Transverse colon (tissue), 4 donors: ENCODE measurements at places on chromosomes 7 and 10. TPM values are rescaled to one million over a fixed set of nuclear protein-coding genes. Genes with fewer than 3 reads are reported as not detected.

DNA sequence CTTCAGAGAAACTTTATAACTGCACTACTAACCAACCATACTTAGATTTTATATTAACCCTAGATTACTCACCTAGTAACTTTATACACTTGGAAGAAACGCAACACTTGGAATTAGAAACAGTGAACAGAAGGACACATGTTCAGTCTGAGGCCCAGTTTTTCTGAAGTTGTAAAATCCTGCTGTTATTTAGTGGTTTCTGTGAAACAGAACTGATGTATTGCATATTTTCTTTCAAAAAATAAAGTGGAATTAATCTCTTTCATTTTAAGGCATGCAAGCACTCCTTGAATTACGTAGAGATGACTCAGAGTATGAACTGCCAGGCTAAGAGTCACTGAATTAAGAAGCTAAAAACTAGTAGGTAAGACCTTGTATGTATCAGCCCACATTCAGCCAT lies 215.8 kb downstream of the SKAP2 start:
- DNase-seq: no peak

GRCh38 chr10:11344550-11344949 lies 266.9 kb downstream of the USP6NL start:
- no peak for DNase-seq

DNA sequence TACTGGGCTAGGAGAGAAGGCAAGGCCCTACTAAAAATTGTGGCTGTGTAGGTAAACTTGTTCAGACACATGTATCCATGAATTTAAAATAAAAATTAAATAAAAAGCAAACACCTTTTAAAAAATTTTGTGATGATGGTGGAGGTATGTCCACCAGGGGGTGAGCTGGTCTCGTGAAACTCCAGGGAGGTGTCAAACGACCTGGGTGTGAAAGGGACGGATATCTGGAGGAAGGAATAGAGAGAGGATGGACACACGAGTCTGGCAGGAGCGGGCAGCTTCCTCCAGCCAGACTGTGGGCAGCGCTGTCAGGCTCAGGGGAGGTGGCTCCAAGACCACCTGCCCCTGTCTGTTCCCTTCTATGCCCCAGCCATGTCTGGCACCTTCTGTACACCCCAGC lies 34.8 kb upstream of the DMBT1 start:
- DNase-seq: peak; percentile 60

DNA sequence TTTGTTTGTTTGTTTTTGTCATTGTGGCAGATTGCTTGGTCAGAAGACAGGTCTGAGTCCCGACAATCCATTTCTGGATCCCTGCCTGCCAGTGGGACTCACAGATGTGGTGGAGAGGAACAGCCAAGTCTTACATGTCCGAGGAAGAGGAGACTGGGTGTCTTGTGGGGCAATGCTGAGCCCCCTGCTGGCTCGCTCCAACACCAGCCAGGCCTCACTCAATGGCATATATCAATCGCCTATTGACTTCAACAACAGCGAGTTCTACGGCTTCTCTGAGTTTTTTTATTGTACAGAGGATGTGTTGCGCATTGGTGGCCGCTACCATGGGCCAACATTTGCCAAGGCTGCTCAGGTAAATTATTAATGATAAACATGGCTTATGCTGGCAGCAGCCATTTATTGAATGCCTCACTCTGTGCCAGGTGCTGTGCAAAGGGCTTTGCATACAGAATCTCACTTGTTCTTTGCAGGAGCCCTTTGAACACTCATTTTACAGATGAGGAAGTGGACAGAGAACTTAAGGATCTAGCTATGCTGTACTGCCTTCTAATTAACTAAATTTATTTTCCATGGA lies 33.3 kb downstream of the COX15 start:
- no peak for DNase-seq

- DNase-seq: no peak
Measured at GRCh38 chr10:115982076-115982475, 290.9 kb downstream of the GFRA1 start.

VSIR gene
- total RNA-seq: 61.5 TPM
